Choroid plexus epithelial cell (primary cell): ENCODE measurements at places on chromosomes 7 and 10.
A peak's percentile ranks its signal among the peaks of the same experiment; 100 is the strongest.

- no peak for DNase-seq
These were observed 192.1 kb downstream of the DNAJB6 start for GRCh38 chr7:157528785-157529341.

GRCh38 chr10:1159131-1160061 is 103.2 kb downstream of the WDR37 start:
- peak; percentile 67 for DNase-seq

DNA sequence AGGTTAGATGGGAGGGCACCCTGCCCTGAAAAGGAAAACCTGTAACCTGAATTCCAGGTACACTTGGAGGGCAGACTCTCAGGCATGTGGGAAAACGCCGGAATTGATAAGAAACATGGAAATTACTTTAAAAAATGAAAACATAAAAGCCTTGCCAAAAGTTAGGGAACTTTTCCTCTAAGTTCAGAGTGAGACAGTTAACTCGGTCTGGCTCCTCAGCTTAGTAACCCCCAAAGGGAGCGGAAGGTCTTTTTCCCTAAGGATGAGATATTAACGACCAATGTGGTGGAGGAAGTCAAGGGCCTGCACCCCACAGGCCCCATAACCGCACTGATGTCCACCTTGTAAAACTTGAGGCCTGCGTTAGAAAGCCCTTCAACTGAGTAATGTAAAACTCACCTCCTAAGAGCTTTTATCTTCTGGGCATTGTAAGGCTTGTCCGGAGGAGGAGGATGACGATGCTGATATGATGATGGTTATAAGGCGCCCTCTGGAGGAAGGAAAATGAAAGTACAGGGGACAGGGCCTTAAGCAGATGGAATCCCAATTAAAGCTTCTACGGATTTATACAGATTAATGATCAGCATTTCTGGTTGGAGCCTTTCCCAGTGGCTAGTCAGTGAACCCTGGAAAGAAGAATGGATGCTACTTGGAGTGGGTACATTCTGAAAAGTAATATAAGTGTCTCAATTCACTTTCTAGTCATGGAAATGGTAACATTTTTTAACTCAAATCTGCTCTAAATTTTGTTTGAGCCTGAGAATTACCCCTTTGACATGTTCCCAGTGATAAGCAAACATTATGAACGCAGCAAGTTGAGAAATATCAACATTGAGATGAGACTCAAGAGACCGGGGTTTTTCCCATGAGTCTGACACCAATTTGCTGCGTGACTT is 694 bp downstream of the COL1A2 start:
- DNase-seq, result peak; percentile 96

DNA sequence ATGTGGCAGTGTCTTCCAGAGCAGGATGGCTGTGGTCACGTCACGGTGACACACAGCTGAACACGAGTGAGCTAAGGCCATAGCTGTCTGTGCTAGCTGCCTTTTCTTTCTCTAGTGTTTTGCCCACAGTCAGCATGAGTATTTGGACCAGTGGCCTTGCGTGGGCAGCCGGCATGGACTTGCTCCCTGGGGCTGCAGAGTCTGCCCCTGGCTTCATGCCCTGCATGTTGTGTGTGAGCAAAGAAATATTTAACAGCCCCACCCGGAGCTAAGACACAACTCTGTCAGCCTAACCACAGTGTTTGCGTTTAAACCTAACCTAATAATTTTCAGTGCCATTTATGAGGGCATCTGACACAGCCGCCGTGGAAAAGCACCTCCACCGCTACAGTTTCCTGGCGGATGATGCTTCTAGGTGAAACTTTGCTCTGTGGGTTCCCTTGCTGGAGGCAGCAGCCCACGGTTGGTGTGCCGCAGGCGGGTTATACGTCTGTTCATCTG is 14.6 kb downstream of the CHST12 start:
- peak; percentile 21 for DNase-seq

- no peak for DNase-seq
These were observed 242.6 kb upstream of the ZNF32 start for GRCh38 chr10:43891241-43891640.

- no peak for DNase-seq
These were observed 28.4 kb downstream of the MBL2 start for GRCh38 chr10:52744057-52744805.

DNA sequence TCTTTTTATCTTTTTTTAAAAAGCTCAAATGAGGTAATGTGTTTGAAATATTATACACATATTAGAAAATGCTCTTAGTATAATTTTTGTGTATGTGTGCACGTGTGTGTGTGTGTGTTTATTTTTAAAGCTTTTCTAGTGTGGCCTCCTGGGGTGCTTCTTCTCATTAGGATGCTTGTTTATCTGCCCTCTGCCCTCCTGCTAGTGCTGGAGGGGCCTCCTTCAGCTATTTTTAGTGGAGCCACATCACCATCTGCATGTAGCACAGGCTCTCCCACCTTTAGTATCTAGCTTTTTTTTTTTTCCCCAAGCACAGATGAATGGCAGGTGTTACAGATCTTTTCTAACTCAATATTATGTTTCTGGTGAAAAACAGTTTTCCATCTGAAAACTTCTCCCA is 155.7 kb upstream of the TMEM229A start:
- no peak for DNase-seq

DNA sequence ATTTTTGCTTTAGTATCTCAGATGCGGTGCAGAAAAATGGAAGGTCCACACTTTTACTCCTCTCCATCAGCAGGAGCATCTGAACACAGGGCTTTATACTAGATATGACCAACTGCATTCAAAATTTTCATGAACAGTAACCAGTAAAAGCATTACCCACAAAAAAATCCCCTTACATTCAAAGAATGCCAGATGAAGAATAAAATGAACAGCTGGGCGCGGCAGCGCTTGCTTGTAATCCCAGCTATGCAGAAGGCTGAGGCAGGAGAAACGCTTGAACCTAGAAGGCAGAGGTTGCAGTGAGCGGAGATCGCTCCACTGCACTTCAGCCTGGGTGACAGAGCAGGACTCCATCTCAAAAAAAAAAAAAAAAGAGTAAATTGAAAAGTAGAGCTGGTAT is 3.1 kb downstream of the SAR1A start:
- DNase-seq, result peak; percentile 36

DNA sequence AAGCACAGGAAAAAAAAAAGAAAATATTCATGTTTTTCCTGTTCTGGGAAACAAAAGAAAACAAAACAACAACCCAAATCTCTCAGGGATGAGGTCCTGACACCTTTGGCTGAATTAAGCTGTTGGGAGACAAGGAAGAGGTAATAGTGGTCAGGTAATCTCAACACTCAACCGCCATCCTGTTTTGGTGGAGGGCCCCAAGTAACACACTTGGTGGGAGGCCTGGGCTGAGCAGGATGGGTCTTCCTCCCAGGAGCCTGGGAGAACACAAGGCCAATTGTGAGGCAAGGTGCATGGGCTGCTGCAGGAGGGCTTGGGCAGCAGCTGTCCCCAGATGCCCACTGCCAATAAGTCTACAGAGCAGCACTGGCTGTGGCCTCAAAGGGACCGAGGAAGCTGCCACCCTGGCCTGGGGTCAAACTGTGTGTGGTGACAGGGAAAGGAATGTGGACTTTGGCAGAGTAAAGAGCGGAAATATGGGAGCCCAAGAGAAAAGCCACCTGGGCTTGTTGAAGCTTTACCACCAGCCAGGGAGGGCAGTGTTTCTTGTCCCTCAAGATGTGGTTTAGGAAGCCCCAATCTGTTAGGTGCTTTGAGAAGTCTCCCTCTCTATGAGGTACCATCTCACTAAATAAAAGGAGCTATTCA is 93.5 kb upstream of the SLC25A13 start:
- no peak for DNase-seq

DNA sequence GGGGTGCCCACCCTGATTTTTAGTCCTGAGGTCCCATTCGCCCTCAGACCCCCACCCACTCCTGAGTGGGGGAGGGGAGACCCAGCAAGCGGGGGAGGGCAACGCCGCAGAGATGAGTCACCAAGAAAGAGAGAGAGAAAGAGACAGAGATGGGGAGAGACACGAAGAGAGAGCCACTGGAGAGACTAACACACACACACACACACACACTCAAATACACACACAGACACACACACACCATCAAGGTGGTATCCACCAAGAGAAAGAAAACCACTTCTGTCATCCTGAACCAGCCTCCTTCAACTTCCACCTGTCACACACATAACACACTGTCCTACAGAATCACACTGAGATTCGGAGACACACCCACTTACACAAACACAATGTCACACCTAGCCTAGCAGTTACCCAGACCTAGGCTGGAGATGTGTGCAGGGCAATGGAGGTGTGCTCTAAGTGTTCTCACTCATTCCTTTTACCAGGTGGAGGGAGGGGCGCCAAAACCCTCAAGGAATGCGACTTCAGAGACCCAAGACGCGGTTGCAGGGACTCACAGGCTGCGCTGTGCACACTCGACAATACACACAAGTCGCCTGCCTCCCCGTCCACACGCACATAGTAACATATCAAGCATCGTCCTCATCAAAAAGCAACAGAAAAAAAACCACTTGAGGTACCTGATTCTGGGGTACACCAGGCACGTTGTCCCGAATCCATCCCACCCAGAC is 3.9 kb upstream of the VGF start:
- DNase-seq, result no peak
